Aortic smooth muscle cell (primary cell): ENCODE measurements at places on chromosomes 3 and 15. TPM values are rescaled to one million over a fixed set of nuclear protein-coding genes. Genes with fewer than 3 reads are reported as not detected.

CCR2 gene
- total RNA-seq, result not detected in 2 replicates

PLAAT1 gene
- total RNA-seq, result not detected in 2 replicates

GOLGA8S gene
- under 0.01 and 0.06 TPM in 2 replicates for total RNA-seq

MAP1A gene
- total RNA-seq, result 35.8 and 49.3 TPM in 2 replicates

BFSP2 gene
- not detected in 2 replicates for total RNA-seq

FHIT gene
- total RNA-seq, result 0.53 and 0.56 TPM in 2 replicates

PODXL2 gene
- 1.9 and 2.4 TPM in 2 replicates for total RNA-seq

SLC28A1 gene
- not detected in 2 replicates for total RNA-seq

TKT gene
- total RNA-seq, result 266 and 310 TPM in 2 replicates

LRRC2 gene
- total RNA-seq, result 0.13 and 0.31 TPM in 2 replicates

CADM2 gene
- 0.12 TPM in 1 of 2 replicates, not detected in the other for total RNA-seq

DPPA4 gene
- not detected in 2 replicates for total RNA-seq

DUSP7 gene
- total RNA-seq, result 7.4 and 8.8 TPM in 2 replicates

ROPN1 gene
- total RNA-seq, result not detected in 2 replicates

NR1D2 gene
- total RNA-seq, result 50.6 and 70.0 TPM in 2 replicates

CFAP20DC gene
- total RNA-seq, result 1.1 and 1.5 TPM in 2 replicates

PLA2G4D gene
- total RNA-seq, result not detected in 2 replicates

GOLGA8M gene
- 1.1 and 1.3 TPM in 2 replicates for total RNA-seq

PYGO1 gene
- total RNA-seq, result 4.4 and 7.0 TPM in 2 replicates

ZNF770 gene
- 21.3 and 22.2 TPM in 2 replicates for total RNA-seq

MYO5A gene
- 76.2 and 94.8 TPM in 2 replicates for total RNA-seq

CYP8B1 gene
- total RNA-seq, result not detected in 2 replicates

SMCO1 gene
- total RNA-seq, result not detected in 2 replicates

CLEC3B gene
- total RNA-seq, result 28.8 TPM in 2 replicates

DOCK3 gene
- 0.25 and 0.53 TPM in 2 replicates for total RNA-seq
